ENCODE measurements at places on chromosomes 7 and 10. TPM values are rescaled to one million over a fixed set of nuclear protein-coding genes. Genes with fewer than 3 reads are reported as not detected.

- no peak for DNase-seq
Measured at GRCh38 chr7:8092140-8092539, 123.5 kb downstream of the GLCCI1 start.

DNA sequence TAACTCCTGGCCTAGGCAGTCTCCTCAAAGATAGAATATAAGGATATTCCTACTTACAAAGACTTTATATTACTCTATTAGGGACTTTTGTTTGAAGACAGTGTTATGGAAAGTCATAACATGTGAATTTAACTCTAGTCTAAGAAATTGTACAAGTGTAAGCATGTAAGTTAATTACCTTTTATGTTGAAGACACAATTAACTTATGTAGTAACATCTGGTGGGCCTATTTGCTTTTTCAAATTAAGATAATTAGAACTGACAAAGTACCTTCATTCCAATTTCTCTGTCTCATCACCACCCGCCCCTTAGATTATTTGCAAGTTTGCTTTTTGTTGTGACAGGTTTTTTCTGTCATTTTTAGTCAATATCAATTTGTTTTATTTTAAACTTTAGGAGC is 126.0 kb upstream of the THSD7A start:
- DNase-seq: no peak

- DNase-seq: no peak
Measured at GRCh38 chr10:130615457-130615856, 479.3 kb downstream of the GLRX3 start.

DNA sequence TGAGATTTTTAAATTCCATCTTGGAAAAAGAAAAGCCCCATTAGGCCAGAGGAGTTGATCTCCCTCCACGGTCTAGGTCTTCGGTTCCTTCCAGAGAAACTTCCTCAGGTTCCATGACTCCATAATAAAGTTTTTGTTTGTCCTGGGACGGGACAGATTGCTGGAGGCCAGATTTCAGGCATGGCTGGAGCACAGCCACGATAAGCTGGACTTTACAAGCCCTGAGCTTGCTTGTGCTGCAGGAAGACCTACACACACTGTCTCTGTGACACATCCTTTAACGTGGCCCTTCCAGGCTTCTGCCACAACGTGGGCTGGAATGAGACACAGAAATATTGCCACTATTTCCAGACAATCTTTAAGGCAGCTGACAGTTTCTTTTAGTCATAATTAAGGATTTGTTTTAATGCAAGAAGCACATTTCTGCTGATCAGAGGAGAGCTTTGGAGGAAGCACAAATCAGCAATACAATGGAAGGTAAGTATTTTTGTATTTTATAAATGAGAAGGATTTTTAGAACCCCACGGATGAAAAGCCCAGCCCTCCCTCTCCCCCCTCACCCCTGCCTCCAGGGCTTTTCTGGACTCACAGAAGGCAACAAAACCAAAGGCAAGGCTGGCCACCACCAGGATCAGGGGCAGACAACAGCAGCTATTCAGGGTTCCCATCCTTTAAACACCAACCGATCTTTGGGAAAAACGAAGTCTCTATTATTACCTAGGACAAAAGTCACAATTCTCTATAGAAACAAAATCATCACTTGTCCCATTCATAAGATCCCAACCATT is 6.5 kb downstream of the CTBP2 start:
- DNase-seq: no peak

DNA sequence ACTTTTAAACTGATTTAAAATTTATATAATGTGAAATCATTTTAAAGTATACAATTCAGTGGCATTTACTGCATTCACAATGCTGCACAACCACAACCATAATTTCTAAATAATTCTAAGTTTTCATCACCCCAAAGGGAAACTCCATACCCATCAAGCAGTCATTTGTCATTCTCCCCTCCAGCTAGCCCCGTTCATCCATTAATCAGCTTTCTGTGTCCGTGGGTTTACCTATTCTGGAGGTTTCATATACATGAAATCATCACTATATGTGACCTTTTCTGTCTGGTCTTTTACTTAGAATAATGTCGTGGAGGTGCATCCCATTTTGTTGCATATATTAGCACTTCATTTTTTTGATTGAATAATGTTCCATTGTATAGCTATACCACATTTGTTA is 214.1 kb downstream of the ADK start:
- DNase-seq: no peak

- no peak for DNase-seq
Measured at GRCh38 chr7:128100225-128100948, 69.2 kb upstream of the LRRC4 start.

GRCh38 chr7:144786522-144786921 is 49.3 kb downstream of the TPK1 start:
- DNase-seq: no peak

NUTM2B gene
- polyA plus RNA-seq: 4.6 TPM

ARHGAP19 gene
- 27.6 TPM for polyA plus RNA-seq

ANKRD22 gene
- polyA plus RNA-seq: 0.41 TPM
